ENCODE measurements at places on chromosomes 4 and X. TPM values are rescaled to one million over a fixed set of nuclear protein-coding genes. Genes with fewer than 3 reads are reported as not detected.

Gene PDGFC
- 72.7 TPM for polyA plus RNA-seq

DNA sequence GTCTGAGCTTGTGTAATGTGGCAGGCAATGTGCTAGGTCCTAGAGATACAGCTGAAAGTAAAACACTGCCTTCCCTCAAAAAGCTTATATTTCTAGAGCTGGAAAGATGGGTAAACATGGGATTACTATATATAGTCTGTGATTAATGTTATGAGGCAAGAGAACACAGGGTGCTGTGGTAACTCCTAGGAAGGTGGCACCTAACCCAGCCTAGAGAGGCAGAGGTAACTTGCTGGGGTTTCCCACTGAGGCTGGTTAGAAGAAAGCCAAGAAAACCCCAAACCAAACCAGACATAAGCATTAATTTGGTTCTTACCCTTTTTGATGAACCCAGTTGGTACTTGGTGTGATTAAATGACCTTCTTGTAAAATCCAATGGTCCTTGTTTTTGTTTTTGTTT, 315.0 kb downstream of the PPP1R2C start:
- no peak for DNase-seq

Gene BBS7
- 22.2 TPM for polyA plus RNA-seq

DNA sequence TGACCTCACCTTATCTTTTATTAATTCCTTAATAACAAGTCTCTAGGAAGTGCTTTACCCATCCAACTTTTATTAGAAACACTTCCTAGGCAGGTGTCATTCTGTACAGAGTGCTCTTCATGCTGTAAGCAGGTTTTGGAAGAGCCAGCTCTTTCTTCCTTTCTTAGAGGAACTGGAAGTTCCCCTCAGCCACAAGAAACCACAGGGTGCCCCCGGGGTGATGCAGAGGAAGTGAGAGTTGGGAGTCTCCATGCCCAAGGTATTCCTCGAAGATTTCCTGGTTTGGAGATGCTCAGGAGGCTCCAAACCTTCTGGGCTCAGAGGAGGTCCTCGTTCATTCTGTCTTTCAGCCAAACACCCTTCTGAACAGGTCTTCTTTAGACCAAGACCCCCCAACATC, 83.8 kb downstream of the EGF start:
- no peak for DNase-seq

DNA sequence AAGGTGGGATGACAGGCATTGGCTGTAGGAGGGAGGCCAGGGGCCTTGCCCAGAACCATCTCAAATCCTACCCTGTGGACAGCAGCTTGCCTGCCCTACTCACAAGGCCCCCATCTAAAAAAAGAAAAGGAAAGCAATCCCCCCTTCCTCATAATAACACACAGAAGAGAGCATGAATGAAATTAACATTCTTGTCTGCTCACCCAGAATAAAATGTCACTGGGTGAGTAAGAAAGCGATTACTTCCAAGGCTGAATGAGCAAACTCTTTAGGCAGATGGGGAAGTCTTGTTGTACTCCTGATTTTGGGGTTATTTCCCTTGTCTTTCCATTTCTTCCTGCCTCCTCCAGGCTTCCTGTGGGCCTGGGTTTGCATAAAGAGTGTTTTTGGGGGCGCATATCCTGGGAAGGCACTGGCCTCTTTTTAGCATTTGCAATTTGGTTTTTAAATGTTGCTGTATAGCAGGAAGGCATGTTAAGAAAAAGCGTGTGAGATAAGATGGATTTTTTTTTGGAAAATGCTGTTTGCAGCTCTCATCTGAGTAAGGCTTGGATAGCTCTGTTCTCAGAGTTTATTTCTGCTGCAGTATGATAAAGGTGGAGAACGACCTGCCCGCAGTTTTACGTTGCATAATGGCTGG, 248.3 kb upstream of the GATB start:
- DNase-seq, result no peak

DNA sequence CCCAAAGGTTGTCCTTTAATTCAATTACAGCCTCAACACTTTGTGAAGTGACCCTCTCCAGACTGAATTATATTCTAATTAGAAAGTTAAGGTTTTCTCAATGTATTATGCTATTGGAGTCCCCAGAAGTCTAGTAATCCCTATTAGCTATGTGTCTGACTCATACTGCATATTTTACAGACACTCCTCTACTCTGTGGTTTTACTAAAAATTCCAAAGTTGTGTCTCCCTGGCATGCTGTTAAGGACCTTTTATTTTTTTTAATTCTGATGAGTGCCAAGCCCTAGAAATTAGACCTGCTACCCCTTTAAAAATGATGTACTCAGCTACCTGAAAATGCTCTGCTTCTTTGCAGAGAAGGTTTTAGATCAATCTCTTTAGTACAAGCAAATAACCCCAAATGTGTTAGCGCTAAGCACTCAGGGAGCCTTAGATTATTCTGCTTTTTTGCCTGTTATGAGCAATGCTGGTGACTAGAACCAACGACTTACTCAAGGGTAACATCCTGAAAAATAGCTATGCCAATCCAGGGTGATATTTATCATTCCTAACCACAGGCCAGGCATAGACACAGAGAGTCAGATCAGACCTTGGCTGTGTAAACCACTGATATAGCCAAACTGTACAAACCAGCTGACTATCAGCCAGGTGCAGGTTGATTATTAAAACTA, 26.1 kb upstream of the CXCL13 start:
- DNase-seq, result peak; percentile 18

Data from AG04450 (cell line).